NCI-H2029 (cell line): ENCODE measurements at places on chromosomes 7 and 10.

GRCh38 chr7:124700655-124701054 is 64.9 kb downstream of the GPR37 start:
- DNase-seq: no peak

DNA sequence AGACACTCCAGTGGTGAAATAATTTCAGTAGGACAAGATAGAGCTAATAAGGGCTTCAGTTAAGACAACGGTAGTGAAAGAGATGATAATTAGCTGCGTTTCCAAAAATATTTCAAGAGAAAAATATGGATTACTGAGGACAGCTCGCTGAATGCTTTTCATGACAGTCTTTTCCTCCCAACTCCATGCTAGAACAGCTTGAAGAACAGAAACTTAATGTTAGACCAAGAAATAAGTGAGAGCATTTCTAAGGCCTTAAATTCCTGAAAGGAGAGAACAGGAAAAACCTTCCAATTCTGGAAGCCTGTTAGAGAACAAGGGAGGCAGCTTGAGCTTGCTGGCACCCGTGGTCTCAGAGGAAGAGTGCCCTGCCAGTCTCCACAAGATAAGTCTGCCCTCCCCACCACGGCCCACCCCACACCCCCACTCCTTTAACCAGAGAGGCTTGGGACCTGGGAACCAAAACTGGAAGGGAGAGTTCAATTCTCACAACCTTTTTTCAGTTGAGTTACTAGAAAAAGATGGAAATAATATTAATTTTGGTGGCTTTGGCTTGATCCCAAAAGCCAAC is 1148.0 kb upstream of the CELF2 start:
- DNase-seq: no peak

GRCh38 chr7:156461881-156462665 is 178.5 kb upstream of the RNF32 start:
- peak; percentile 65 for DNase-seq

GRCh38 chr7:131106681-131107336 is 220.9 kb upstream of the MKLN1 start:
- peak; percentile 35 for DNase-seq

GRCh38 chr7:144454256-144455039 is 51.0 kb upstream of the NOBOX start:
- no peak for DNase-seq

- DNase-seq: no peak
Measured at GRCh38 chr10:121440461-121440860, 157.8 kb downstream of the FGFR2 start.

DNA sequence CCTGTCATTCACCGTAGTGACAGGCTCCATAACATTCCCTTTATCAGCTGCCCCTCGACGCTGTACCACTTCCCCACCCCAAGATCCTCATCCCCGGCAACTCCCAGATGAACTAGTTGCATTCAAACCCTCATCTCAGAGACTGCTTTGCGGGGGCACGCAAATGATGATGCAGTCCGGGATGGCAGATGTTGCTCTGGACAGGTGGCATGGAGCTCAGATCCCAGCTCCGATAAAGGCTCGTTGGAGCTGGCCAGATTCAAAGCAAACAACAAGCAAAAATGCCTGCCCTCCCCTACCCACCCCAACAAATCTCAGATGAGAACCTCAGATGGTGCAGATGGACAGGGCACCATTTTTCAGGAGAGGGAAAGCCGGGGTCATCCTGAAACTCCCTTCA is 46.7 kb downstream of the CARD11 start:
- DNase-seq: no peak

DNA sequence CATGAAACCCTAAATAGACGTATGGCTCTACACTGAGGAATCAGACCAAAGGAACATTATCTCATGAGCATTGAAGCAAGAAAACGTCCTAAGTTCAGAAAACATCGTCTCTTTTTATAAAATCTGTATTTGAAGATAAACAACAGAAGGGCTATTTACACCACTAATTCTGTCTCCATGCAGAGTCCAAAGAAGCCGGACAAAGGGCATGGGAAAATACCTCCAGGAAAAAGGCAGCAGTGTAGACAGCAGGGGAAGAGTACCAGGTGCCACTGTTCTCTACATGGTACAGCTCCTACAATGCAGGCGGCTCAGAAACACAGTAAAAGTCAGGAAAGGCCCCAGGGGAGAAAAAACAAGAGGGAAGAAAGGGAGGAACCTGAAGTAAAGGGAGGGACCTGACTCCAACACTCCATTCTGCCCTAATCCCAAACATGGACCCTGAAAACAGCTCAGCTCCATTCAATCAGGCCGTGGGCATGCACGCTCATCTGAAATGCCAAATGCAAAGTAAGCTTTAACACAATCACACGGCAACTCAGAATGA is 17.5 kb downstream of the FAM171A1 start:
- no peak for DNase-seq

DNA sequence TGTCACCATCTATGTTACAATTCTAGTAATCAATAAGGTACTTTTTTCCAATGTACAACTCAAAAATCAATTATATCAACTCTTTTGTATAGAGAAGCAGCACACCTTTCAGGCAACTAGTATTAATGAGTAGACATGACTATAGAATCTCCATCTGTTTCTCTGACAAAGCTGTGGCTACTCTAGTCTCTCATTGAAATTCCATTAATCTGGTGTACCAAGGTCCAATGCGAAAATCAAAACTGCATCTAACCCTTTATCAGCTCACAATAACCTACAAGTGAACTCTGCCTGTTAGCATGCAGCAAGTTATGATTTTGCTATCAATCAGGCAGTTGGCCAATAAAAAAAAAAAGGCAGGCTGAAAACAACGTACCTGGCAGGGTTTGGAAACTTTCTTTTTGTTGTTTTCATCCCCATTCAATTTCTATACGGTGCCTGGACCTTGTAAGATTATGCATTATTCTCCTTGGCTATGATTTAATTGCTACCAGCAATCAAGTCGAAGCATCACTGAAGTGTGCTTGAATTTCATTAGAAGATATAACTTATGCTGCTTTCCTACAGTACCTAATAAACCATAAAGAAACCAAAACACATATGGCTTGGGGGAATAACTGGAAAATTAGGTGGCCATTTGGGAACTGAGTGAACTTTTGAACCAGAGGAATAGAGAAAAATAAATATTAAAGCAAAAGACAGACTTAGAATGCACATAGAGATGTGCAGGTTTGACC is 23.2 kb downstream of the SKAP2 start:
- no peak for DNase-seq

DNA sequence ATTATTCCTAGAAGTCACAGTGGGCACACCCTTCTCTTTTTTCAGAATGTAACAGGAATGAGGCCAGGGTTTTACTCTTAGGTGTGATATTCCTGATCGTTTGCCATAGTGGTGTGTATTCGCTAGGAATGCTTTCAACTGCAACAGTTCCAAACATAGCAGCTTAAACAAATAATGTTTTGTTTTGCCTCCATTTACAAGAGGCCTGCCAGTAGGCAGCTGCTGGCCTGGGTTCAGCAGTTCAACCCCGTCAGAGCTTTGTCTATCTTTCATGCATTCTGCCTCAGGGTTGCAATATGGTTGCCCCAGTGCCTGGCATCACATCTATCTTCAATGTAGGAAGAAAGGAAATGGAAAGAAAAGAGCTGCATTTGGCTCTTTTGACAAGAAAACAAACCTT is 21.7 kb upstream of the RET start:
- DNase-seq: no peak

DNA sequence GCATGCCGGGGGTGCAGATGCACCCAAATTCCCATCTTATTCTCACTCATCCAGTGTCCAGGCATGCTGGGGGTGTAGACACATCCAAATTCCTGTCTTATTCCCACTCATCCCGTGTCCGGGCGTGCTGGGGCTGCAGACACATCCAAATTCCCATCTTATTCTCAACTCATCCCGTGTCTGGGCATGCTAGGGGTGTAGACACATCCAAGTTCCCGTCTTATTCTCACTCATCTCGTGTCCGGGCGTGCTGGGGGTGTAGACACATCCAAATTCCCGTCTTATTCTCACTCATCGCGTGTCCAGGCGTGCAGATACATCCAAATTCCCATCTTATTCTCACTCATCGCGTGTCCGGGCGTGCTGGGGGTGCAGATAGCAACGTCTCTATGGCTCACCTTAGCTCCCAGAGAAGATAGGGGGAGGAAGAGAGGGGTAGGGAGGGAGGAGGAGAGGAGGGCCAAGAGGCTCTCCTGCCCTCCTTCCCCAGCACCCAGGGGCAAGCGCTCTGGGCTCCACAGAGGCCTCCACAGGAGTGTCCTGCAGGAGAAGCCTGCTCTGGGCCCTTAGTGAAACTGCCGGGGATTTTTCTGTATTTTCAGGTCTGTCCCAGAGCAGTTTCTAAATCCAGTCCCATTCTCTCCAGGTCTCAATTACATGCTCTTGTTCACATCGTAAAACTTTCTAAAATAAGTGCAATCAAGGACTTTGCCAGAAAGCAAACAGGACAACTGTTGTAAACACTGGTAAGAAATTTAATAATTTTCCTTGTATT is 210.8 kb downstream of the DIP2C start:
- DNase-seq: no peak

GRCh38 chr10:27440478-27440877 is 63.6 kb upstream of the RAB18 start:
- DNase-seq: no peak

DNA sequence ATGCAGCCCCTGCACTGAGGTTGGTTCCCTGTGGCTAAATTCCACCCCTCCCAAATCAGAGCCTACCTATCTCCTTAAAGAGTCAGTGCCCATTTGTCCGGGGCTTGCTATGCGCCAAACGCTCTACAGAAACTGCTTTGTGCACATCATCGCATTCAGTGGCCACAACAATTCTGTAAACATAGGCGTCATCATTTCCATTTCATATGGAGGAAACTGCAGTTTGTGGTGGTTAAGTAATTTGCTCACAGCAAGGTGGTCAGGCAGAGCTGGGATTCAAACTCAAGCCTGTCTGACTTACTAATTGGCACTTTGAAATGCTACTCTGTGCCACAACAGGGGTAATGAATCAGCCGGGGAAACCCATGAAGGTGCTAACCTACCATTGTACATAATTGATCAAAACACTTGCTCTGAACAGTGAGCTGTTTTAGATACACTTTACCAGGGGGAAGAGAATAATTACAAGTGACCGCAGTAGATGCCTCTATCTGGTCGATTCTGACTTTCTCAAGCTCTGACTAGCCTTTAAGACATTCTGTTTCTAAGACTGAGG is 775.5 kb downstream of the LRMDA start:
- DNase-seq: no peak

DNA sequence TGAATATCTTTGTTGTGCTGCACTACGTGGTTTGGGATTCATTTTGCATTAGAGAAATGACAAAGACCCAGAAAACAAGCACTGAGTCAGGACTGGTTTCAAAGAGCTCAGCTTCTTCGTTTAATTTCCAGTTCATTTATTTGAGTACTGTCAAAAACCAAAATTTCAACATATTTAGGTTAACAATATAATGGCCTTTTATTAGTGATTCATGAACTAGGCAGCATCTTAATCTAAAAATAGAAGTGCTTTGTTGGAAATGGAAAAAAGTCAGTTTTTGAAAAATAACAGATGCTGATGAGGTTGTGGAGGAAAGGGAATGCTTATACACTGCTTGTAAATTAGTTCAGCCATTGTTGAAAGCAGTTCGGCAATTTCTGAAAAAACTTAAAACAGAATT is 856.4 kb downstream of the LRMDA start:
- DNase-seq: no peak

DNA sequence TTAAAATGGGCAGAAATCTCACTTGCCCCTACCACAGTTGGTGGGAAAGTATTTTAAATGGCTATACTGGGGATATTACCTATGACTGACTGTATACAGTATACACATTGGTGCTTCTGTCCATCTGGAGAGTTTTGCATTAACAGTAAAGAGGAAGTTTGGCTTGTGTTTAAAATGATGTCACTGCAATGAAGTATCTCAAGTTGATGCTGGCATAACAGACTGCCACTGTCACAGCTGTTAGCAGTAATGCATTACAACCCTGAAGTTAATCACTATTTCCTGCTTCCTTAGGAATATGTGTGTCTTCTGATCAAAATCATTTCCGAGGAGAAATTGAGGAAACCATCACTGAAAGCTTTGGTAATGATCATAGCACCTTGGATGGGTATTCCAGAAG is 1.9 kb downstream of the DKK1 start:
- no peak for DNase-seq

GRCh38 chr7:135275971-135276580 is 42.4 kb downstream of the STRA8 start:
- DNase-seq: no peak

DNA sequence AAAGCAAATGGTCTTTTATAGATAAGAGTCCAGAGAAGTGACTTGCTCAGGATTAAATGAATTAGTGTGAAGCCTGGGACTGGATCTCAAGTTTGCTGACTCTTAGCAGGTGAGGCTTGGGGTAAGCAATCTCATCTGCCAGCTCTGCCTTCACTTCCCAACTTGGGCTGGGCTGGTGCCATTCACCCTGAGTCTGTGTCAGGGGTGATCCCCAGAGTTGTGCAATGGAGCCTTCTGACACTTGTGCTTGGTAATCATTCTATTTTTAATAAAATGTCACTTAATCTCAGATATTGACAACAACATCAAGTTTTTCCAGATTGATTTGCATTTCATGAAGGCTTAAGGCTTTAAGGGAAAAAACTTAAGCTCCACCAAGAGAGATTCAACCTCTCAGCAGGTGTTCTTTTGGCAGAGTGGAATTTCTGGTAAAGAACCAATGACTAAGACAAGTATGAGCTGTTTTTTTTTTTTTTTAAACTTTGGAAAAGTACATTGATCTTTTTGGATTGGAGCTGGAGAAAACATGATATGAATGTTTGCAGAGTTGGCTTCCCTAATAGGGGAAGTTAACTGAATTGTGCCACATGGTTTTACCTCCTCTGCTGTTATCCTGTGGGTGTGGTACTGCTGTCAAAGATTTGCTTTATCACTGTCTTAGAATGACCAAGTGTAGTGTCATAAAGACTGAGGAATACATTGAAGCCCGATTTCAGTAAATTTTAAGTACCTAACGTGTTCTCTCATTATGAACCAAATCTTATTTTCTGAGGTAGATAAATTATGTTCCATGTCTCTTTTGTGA is 48.6 kb upstream of the GPR37 start:
- DNase-seq: no peak

DNA sequence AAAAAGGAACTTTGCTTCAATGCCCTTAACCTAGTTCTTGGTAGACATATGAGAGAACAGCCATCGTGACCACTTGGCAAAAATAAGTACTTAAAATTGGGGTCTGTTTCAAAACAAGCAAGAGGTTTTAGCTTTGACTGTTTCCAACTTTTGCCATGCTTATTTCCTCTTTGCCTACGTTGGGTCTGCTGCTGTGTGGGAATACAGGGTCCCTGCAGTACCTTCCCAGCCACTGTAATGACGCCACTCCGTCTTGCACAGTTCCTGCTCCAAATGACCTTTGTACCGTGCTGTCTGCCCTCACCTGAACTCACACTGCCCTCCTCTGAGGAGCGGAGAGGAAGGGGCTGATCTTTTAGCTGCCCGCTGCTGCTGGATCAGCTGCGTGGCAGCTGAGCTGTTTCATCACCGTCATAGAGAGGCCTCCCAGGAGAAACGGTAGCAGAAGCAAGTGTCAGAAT is 133.1 kb downstream of the MAPK8 start:
- no peak for DNase-seq

- no peak for DNase-seq
Measured at GRCh38 chr10:99266383-99266782, 30.7 kb upstream of the HPSE2 start.

- no peak for DNase-seq
Measured at GRCh38 chr7:149197675-149198074, 2.3 kb downstream of the ZNF282 start.

GRCh38 chr7:104267701-104268368 is 60.0 kb upstream of the ORC5 start:
- DNase-seq: no peak
